Thoracic aorta (tissue), 2 donors: ENCODE measurements at places on chromosomes 4 and X. TPM values are rescaled to one million over a fixed set of nuclear protein-coding genes. Genes with fewer than 3 reads are reported as not detected.

- H3K36me3 ChIP-seq, result no peaks in the 10 kb centered on the region
- no peaks in the 10 kb centered on the region for H3K27me3 ChIP-seq
- H3K27ac ChIP-seq, result no peak overlapping the region
- no peak for DNase-seq
- H3K4me1 ChIP-seq, result no peaks in the 10 kb centered on the region
- H3K4me3 ChIP-seq, result no peak overlapping the region
These were observed 14.6 kb downstream of the SYTL4 start for GRCh38 chrX:100717363-100717762.

- DNase-seq, result no peak
- H3K27ac ChIP-seq, result peak overlapping the region; percentile 90
- peaks cover 50% of the 10 kb centered on the region for H3K4me1 ChIP-seq
- H3K27me3 ChIP-seq, result no peaks in the 10 kb centered on the region
- H3K36me3 ChIP-seq, result no peaks in the 10 kb centered on the region
These were observed 160.5 kb downstream of the RASL11B start for GRCh38 chr4:53022513-53023100.

GRCh38 chr4:17915439-17915838 is 104.7 kb downstream of the NCAPG start:
- no peak overlapping the region for H3K27ac ChIP-seq
- H3K27me3 ChIP-seq, result no peaks in the 10 kb centered on the region
- no peak overlapping the region for H3K4me3 ChIP-seq
- no peaks in the 10 kb centered on the region for H3K36me3 ChIP-seq
- H3K4me1 ChIP-seq, result no peaks in the 10 kb centered on the region
- DNase-seq, result no peak

DNA sequence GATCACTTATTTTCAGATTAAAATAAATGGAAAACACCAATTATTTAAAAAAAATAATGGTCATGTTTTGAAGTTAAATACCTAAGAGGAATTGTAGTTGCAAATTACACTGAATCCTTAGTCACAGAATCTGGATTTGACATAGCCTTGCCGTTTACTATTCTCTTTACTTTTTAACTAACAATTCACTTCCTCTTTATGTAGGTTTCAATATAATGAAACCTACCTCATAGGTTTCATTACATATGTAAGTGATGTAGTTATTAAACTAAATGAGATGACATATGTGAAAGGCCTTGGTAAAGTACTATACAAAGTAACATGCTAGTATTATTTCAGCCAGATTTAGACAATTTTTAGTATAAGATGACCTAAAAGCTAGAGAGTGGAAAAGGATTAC is 6.5 kb downstream of the SPP1 start:
- H3K27ac ChIP-seq, result no peak overlapping the region
- H3K36me3 ChIP-seq, result no peaks in the 10 kb centered on the region
- no peaks in the 10 kb centered on the region for H3K4me1 ChIP-seq
- no peaks in the 10 kb centered on the region for H3K27me3 ChIP-seq

MPP1 gene
- total RNA-seq, result 49.5 TPM
